ENCODE measurements at places on chromosomes 1 and 21.

- DNase-seq: no peak
Measured at GRCh38 chr1:163999131-163999530, 559.9 kb upstream of the PBX1 start.

DNA sequence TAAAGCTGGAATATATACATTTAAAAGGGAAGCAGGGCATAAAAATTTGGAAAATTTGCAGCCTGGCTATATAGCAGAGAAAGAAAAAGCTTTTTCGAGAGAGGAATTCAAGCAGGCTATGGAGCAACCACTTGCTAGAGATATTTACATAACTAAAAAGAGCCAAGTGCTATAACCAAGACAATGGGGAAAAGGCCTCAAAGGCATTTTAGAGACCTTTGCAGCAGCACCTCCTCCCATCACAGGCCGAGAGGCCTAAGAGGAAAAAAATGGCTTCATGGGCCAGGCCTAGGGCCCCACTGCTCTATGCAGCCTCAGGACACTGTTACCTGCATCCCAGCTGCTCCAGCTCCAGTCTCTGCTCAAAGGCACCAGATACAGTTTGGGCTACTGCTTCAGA lies 37.0 kb downstream of the CAPN9 start:
- DNase-seq: no peak

GRCh38 chr1:202204065-202204464 lies 10.5 kb downstream of the LGR6 start:
- DNase-seq: no peak

DNA sequence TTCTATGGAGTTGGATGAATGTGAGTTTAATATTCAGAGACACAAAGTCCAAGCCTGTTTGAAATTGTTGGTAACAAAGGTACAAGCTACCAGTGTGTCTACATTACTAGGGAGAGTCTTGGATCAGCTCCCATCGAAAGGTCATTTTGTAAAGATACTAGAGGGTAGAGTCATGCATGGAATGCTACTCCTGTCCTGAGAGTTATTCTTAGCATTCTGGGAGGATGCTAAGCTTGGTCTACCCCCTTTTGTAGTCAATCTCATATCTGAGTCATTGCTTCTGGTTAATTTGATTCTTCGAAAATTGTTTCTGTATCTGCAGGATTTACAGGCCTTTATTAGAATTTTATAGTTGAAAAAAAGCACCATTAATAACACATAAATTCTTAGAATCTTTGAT lies 240.2 kb downstream of the ST6GALNAC3 start:
- DNase-seq: no peak

DNA sequence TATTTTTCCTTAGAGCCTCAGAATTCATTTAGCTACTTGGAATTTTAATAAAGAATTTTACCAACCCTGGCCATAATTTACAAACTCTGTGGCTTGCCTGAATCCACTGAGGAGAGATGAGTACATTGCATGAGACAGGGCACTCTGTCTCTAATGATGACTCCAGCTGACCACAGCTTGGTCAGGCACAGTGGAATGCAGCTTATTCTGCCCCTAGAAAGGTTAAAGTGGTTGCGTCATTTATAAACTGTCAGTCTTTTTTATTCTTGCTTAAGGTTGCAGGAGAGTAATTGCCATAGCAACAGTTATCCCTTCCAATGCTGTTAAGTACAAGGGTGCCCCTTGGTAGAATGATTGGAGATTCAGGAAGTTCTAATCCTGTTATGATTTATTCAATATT lies 28.3 kb downstream of the PDE4B start:
- no peak for DNase-seq

DNA sequence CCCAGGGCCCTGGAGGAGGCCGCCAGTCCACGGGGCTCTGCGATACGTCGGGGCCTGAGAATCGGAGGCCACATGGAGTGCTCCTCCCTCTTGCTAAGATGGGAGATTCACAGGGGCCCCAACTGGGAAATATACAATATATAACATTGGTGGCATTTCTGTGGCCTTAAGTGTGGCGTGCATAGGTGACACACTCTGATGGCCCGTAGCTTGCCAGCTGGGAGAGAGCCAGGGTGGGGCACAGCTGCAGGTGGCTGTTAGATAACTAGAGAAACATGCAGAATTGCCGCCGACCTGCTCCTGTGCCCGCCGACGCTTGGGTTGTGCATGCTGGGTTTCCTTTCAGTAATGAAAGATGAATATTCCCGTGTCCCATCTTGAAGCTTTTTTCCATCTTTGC lies 30.1 kb downstream of the UMODL1 start:
- no peak for DNase-seq

DNA sequence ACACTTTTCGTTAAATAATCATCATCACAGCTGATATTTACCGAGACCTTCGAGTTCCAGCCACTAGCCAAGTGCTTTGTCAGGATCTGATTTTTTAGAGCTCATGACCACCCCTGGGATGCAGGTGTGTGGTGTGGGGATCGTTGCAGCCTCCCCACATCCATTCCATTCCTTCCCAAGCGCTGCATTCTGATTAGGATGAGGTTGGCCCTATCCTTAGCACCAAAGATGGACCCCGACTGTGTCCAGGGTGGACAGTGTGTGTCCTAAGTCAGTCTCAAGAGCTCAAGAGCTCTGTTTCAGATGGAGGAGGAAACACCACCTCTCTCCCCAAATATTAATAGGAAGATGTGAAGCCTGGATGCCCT lies 74.1 kb downstream of the PSMG1 start:
- no peak for DNase-seq

- DNase-seq: no peak
Measured at GRCh38 chr1:57857809-57858208, 433.9 kb upstream of the DAB1 start.

DNA sequence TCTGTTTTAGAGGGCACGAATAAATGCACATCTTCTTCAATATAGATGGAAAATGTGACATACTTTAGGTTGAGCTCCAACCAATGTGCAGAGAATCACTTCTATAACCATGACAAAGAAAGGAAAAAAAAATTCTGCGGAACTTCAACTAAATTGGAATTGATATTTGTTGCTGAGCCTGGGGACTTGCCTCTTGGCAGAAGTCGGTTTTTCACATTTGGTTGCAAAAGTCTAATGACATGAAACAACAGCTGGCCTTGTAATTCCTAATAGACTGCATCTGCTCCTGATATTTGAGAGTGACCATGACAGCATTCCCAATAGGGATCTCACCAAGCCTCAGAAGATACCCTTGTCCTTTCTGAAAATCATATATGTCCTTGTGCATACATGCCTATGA lies 112.8 kb downstream of the PRRX1 start:
- DNase-seq: no peak

GRCh38 chr21:39105341-39105765 lies 77.9 kb downstream of the PSMG1 start:
- no peak for DNase-seq

GRCh38 chr1:232327269-232327668 lies 302.7 kb downstream of the SIPA1L2 start:
- DNase-seq: no peak

DNA sequence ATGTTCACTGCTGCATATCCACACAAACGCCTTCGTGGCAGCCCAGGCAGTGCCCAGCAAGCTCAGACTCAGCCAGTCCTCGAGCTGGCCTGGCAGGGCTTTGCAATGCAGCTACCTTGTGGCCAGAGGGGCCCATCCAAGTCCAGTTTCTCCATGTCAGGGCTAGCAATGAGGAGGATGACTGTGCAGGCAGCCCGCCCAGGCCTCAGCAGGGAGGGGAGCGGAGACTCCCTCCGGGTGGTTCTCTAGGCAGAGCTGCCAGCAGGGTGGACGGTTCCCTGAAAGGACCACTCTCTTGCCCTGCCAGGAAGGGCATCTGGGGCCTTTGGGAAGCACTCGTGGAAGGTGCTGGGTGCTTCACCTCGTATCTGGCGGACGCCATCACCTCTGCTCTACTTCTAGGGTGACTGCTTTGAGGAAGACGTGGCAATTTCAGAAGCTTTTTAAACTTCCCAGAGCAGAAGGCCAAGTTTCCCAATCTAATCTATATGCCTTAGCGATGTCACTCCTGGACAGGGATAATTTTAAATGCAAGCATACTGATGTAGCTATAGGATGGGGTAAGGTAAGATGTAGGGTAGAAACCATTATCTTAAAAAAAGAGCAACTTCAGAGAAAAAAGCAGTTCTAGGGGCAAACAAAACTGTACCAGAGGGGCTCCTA lies 56.2 kb downstream of the RUNX1 start:
- DNase-seq: no peak

DNA sequence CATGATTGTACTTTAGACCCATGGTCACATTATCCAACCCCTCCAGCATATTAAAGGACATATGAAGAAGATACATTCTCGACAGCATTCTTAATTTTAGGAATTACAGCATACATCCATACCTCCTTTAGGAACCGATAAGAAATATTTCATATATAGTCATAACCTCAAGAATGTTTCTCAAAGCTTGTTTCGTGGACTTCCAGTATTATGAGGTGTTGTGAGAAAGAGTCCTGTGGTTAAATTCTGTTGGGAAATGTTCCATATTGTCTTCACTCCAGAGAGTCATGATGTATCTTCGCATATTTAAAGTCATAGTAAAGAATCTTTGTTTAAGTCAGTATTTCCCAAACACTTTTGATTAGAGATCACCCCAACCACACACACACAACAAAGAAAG lies 321.0 kb upstream of the SNX7 start:
- DNase-seq: no peak

GRCh38 chr1:6420454-6421042 lies 829 bp upstream of the HES2 start:
- no peak for DNase-seq

- no peak for DNase-seq
Measured at GRCh38 chr1:172155766-172156165, 264.7 kb upstream of the C1orf105 start.

GRCh38 chr1:227914801-227915563 lies 32.8 kb downstream of the WNT9A start:
- DNase-seq: no peak

DNA sequence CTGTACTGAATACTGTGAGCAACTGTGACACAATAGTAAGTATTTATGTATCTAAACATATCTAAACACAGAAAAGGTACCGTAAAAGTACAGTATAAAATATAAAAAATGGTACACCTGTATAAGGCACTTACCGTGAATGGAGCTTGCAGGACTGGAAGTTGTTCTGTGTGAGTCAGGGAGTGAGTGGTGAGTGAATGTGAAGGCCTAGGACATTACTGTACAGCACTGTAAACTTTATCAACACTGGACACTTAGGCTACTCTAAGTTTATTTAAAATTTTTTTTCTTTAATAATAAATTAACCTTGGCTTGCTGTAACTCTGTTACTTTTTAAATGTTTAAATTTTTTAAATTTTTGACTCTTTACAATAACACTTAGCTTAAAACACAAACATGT lies 24.5 kb upstream of the SHCBP1L start:
- no peak for DNase-seq

GRCh38 chr1:117883616-117884015 lies 45.8 kb downstream of the GDAP2 start:
- no peak for DNase-seq

DNA sequence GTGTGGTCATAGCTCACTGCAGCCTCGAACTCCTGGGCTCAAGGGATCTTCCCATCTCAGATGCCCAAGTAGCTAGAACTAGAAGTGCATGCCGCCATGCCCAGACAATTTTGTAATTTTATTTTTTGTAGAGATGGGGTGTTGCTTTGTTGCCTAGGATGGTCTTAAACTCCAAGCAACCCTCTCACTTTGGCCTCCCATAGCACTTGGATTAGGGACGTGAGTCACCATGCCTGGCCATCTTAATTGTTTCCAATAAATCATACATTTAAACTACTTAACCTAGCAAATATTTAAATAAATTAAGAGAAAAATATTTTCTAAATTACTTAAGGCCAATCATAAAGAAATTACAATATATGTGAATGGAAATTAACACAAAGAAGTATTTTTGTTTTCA lies 35.1 kb upstream of the ADGRL4 start:
- no peak for DNase-seq

DNA sequence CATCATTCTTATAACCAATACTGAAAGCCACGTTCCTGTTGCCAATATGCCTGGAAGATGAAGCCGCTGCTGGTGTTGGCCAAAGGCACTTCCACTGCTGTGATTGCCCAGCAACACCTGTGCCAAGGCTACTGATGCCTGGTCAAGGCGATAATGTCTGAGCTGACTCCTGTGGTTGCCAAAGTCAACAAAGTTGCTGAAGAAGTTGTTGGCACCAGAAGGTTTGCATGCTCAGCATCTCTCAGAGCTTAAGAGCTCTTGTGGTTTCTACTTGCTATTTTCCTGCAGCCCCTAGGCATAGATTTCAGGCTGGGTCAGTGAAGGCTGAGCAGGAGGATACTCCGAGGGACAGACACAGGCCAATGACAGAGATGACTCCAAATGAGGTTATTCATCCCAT lies 63.4 kb upstream of the RAB3GAP2 start:
- DNase-seq: no peak

DNA sequence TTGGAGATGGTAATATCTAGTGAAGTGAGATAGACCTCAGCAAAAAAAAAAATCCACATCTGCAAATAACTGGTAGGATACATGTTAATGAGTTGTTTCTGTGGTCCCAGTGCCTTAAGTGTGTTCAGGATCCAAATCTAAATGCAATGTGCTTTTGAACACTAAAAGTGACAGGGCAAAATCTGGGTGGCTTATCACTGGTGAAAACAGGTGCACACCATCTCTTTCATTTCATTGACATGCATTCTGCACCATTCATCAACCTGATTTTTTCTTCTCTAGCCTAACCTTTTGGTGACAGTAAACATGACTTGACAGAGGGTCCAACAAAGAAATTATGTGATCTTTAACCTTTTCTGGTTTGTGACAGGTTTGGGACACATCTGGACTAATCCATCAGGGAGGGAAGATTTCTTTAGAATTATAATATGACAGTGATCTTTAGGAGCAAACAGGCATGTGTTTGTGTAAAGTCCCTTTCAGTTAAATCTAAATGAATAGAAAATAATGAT lies 201.6 kb upstream of the NEGR1 start:
- no peak for DNase-seq

DNA sequence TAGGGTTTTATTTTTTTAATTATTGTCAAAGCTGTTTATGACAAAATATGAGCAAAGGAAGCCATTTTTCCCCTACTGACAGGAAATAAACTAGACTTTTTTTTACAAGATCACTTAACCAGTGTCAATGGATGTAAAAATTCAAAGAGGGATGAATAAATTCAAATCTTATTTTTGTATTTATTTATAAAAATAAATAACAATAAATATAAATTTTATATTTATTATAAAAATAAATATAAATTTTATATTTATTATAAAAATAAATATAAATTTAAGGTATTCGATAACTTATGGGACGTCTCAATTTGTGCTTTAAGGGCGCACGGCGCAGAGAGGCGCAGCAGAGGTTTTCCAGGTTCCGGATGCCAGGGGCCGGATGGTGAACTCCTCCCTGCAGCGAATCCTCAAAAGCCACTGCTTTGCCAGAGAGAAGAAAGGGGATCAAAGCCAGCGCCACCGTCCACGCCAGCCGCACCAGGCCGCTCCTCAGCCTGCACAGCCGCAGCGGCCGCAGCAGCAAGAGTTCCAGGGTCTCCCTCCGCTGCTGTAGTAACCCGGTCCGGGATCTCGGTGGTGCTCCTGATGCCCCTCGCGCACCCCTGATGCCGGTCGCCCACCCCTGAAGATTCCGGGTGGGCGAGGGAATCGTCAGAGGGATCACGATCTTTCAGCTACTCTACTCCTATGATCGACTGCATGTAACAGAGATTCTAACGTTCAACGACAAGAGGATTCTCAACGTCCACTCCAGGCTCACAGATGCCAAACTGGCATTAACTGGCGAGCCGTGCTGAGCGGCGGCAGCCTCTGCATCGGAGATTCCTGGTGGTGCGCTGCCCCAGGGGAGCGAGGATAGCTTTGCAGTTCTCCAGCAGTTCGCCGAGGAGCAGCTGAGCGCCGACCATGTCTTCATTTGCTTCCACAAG lies 28.5 kb upstream of the RLF start:
- no peak for DNase-seq

GRCh38 chr1:201348211-201348566 lies 29.3 kb downstream of the TNNT2 start:
- no peak for DNase-seq

Data from activated T-helper 1 cell treated with anti-CD3 and anti-CD28 coated beads, Interleukin-2, amount 50 U/mL, for 16 hours (primary cell).